ENCODE measurements at places on chromosomes 11 and 22.

DNA sequence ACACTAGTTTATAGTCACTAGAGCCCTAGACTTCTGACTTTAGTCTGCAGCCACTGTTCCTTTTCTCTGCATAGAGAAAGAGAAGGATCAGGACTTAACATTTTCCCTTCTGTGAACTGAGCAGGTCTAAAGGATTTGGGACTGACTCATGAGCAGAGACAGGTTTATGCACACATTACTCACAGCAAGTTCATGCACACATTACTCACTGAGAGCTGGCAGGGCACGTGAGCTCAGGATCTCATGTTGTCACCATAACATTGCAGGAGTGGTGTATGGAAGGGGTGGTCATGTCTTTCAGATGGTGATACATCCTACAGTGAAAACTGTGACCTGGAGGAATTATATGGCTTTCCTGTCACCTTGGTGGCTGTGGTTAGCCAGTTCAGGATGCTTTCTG lies 56.4 kb downstream of the CEP164 start:
- DNase-seq = no peak

DNA sequence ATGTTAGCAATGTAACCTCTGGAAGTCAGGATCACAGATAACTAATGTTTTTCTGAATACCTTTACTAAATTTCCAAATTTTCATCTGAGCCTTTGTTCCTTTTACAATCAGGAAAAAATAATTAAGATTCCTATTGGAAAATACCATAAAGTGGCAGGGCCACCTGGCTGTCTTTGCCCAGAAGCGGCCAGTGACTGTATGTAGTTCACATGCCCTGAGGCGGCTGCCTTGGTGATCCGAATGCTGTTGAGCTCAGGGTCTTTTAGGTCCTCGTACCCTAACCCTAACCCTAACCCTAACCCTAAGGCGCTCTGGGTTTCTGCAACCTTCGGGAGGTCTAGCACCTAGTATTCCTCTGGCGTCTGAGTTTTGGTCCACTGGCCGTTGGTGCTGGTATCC lies 8.5 kb upstream of the ARFGAP3 start:
- no peak for DNase-seq

- DNase-seq = no peak
Observed at GRCh38 chr22:39966470-39966869, 6.3 kb downstream of the TMA7B start.

DNA sequence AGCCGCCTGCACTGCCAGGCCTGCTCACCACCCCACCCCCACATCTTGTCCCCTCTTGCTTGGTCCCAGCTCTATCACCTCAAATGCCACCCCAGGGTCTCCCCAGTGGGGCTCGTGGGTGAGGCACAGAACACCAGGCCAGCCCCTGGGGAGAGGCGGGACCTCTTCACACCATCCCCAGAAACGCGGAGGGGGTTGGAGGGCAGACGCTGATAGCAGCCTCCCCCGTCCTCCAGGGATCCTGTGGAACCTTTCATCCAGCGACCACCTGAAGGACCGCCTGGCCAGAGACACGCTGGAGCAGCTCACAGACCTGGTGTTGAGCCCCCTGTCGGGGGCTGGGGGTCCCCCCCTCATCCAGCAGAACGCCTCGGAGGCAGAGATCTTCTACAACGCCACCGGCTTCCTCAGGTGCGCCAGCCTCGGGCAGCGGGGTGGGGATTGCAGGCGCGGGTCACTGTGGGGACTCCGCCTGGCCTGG lies 5.8 kb downstream of the PKP3 start:
- no peak for DNase-seq

DNA sequence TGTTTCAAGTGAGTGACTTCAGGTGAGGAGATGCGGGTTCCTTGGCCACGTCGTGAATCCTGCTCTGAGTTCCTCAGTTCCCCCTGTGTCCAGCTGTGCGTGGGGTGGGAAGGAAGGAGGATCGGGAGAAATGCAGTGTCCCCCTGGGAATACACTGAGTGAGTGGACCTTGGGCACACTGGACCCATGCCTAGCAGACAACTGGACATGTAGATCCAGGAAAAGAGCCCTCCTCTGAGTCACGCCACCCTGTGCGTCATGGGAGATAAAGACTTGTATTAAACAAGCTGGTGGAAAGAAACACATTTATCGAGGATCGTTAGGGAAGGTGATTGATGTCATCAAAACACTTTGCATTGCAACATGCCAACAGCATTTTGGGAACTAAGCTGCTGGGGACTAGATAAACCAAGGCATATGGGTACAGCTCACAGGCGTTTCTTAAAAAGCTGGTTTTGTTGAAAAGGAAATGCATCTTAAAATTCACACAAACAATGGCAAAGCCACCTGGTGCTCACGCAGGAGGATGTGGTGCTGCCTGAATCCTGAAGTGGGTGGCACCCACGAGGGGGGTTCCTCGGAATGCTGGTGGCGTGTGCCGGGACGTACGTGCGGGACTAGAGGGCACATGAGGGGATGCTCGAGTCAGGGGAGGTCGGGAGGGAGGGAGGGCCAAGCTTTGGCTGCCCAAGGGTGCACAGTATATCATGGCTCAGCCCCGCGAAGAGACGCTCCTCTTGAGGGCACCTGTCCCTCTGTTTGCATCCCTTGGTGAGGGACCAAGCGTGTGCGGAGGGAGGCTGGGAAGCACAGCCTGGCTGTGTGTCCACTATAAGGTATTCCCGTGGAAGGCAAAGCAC lies 303.5 kb downstream of the TBC1D22A start:
- no peak for DNase-seq

- no peak for DNase-seq
Observed at GRCh38 chr22:45709060-45709739, 37.6 kb downstream of the ATXN10 start.

DNA sequence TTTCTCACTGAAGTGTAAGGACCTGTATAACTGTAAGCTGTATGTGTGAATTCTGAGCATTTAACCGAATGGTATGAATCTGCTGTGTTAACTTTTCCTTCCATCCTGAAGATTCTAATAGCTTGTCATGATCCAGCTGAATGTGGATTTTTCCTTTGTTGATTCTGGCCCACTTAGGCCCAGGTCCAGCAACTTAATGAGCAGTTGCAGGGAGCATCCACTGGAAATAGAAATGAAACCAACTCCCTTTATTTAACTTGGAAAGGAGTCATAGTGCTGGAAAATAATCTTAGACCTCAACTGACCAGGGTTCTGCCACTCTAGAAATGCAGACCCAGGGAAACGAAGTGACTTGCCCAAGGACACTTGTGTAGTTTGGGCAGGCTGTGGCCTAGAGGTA lies 142.3 kb upstream of the MTNR1B start:
- DNase-seq = no peak

GRCh38 chr11:112615238-112615637 lies 346.0 kb upstream of the NCAM1 start:
- no peak for DNase-seq

GRCh38 chr22:42375982-42376381 lies 56.2 kb downstream of the NFAM1 start:
- no peak for DNase-seq

DNA sequence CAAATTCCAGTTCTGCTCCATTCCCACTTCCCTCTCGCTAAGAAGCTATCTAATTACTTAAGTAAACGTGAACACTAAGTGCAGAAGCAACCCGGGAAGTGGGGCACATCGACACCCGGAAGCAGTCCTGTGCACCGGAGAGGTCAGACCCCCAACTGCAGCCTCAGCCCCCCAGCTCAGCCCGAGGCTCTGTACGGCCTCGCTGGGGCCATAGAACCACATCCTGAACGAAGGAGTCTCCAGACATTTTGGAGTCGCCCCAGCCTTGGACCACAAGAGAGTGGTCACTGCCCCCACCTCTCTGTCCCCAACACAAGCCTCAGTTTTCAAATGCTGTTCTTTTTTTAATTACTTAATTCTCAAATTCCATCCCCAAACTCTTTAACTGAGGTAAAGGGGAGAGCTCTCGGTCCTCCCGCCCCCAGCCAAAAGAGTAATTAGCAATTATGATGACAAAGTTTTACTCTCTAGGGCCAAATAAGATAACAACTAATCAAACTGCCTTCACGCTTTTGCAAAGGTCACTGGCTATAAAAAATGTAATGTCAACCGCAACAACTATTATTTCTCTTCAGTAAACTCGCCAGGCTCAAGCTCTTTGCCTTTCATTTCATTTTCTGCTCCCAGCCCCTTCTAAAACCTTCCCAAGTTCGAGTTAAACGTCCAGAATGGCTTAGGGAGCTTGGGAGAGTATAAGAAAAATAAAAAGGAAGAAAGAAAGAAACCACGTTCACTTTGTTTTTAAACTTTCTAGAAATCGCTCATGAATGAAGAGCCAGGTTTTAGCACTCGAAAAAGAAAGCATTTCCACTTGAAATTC lies 2.2 kb downstream of the PAX6 start:
- no peak for DNase-seq

DNA sequence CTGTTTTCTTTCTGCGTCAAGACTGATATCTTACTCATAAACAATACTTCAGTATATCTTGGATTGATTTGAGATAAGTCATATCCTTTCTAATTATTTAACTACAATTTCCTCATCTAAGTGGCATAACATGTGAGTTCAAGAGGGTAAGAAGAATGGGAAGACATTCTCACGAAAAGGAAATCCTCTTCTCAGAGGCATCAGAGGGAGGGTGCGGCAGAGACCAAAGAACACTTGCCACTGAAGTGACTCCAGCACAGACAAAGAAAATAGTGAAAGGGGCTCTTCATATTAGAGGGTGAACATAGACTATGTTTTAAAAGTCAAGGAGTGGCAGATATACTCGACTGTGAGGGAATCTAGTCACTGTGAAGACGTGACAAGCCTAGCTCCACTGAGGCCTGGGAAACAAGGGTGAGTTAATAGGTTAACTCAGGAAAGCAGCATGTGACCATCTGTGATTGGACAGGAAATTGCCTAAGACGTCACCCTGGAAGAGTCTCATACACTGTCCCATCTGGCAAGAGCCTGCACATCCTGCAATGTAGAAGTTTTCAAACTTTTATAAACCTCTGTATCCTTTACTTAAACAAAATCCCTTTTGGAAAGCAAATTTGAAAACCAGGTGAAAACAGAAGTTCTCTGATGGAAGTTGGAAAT lies 1.9 kb upstream of the MMP1 start:
- no peak for DNase-seq

DNA sequence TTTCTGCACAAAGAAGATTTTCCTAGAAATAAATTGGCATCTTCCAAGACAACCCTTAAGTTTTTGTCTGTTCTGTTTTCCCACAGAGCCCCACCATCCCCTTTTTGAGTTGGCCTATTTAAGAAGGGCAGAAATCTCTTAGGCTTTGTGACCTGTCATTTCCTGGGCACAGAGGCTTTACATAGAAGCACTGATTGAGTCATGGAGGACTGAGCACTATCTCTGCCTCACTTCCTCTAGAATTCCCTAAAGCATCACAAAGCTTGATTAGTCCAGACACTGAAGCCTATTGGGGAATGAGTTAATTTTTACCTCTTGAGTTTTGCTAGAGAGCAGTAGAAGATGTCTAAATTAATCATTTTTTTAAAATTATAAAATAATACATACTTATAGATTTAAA lies 25.4 kb downstream of the TRIM44 start:
- DNase-seq = no peak

DNA sequence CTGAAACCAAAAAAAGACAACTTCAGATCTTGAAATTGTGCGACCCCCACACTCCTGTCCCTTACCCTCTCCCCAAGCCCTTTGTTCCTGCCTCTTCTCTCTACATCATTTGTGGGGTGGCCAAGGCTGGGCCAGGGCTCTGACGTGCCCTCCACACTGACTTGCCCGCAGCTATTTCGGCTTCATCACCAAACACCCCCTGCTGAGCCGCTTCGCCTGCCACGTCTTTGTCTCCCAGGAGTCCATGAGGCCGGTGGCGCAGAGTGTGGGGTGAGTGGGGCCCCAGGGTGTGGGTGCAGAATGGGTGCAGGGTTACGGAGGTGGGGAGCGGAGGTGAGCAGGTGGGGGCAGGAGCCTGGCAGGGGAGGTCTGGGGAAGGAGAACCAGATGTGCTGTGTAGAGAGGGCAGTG lies 9.5 kb downstream of the MAPK8IP2 start:
- no peak for DNase-seq

DNA sequence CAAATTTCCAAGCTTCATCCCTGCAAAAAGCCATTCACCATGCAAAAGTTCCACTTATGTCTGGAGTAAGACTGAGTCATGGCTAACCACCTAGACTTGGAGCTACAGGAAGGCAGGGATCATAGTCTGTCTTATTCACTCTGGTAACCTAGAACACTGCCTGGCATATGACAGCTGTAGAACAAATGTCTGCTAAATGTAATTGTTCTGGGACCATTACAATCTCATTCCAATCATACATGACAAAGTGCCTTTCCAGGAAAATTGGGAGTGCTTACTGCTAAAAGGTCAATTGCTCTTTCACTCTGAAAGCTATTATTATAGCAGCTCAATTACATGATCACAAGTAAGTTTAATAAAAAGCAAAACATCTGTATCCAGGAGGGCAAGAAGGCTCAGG lies 99.1 kb upstream of the CHRM4 start:
- no peak for DNase-seq

- DNase-seq = no peak
Observed at GRCh38 chr11:118226296-118226695, 1.5 kb upstream of the JAML start.

DNA sequence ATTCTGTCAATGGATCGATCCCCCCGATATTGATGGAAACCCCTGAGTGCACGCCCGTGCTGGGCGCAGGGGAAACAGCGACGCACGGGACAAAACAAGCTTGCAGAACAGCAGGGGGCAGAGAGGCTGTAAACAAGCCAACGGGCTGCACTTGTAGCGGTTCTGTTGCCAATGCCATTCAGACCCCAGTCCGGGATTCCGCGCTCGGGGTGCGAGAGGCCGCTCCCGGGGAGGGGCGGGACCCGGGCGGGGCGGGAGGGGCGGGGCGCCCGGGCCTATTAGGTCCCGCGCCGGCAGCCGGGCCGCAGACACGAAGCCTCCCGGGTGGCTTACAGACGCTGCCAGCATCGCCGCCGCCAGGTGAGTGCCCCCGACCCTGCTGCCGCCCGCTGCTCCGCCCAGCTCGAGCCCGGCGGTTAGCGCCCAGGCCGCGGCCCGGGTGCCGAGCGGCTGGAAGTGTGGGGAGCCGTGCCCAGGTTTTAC lies at the start of gene BIK:
Gene BIK (plus strand): TSS at position 307 of the 483 bp plus-strand sequence. CDS start 13,273 bp downstream, outside the sequence.
- peak; percentile 35 for DNase-seq

- no peak for DNase-seq
Observed at GRCh38 chr11:88105951-88106350, 69.3 kb downstream of the RAB38 start.
